ENCODE measurements at places on chromosomes 4 and X. TPM values are rescaled to one million over a fixed set of nuclear protein-coding genes. Genes with fewer than 3 reads are reported as not detected.
A peak's percentile ranks its signal among the peaks of the same experiment; 100 is the strongest.

The PNMA6F gene
- polyA plus RNA-seq, result not detected

The NKX3-2 gene
- polyA plus RNA-seq, result 0.09 TPM

The SHROOM4 gene
- polyA plus RNA-seq, result 6.1 TPM

The NHSL2 gene
- 8.1 TPM for polyA plus RNA-seq

GRCh38 chr4:85854546-85854945 is 379.6 kb downstream of the ARHGAP24 start:
- peak; percentile 63 for DNase-seq

DNA sequence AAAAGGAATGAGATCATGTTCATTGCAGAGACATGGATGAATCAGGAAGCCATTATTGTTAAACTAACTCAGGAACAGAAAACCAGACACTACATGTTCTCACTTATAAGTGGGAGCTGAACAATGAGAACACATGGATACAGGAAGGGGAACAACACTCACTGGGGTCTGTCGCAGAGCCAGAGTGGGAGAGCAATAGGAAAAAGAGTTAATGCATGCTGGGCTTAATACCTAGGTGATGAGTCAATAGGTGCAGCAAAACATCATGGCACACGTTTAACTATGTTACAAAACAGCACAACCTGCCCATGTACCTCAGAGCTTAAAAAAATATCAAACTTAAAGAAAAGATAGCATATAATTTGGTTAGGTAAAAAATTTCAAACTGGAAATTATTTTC is 281.4 kb downstream of the PABPC4L start:
- DNase-seq, result no peak

DNA sequence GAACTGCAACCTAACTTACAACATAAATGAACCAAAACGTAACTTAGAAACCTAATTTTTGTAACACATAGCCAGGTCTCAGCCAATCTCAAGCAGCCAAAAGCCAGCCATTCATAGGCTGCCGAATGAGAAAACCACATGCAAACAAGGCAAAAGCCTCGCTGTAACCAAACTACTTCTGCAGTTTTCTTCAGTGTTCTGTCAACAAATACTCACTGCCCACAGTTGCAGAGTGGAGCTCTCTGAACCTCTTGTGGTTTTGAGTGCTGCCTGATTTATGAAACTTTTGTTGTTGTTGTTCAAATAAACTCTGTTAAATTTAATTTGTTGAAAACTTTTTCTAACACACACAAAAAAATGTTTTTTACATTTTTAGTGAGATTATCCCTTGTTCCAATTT is 251.2 kb downstream of the PAPSS1 start:
- no peak for DNase-seq

GRCh38 chrX:123320622-123321021 is 136.5 kb downstream of the GRIA3 start:
- no peak for DNase-seq

GRCh38 chr4:26912810-26913209 is 52.2 kb downstream of the STIM2 start:
- peak; percentile 19 for DNase-seq
